SW 1271 (cell line): ENCODE measurements at places on chromosomes 5 and 9.

- DNase-seq, result no peak
Observed at GRCh38 chr5:37015795-37016666, 139.5 kb downstream of the NIPBL start.

GRCh38 chr5:170752257-170753215, 31.0 kb upstream of the GABRP start:
- DNase-seq, result no peak

DNA sequence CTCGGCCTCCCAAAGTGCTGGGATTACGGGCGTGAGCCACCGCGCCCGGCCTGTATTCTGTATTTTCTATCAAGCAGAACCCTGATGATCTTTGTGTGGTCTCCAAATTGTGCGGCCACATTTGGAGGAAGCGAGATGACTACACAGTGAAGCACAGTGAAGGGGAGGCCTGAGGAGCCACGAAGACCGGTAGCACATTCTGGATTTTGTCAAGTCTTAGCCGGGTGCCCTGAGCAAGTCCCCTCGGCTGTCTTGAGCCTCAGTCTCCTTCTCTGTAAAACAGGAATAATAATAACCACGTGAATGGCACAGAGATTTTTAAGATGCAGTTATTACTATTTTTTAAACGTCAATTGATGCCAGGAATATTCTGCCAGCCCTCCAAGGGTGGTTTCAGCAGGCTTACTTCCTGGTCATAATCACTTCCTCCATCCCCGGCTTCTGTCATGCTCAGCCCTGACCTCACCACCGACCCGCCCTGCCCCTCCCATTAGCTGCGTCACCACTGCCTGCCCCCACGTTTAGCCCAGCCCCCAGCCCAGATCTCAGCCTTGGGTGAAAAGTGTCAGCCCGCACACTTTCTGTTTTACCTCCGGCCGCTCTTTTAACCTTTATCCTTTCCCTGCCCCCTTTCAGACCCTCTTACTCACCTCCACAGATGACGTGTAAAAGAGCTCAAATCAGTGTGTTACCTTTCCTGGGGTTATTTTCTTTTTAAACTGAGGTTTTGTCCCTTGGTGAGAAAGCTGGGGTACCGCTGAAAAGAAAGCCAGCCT, 27.0 kb upstream of the ERGIC1 start:
- DNase-seq, result no peak

- DNase-seq, result no peak
Observed at GRCh38 chr5:158142156-158142555, 283.2 kb upstream of the CLINT1 start.

DNA sequence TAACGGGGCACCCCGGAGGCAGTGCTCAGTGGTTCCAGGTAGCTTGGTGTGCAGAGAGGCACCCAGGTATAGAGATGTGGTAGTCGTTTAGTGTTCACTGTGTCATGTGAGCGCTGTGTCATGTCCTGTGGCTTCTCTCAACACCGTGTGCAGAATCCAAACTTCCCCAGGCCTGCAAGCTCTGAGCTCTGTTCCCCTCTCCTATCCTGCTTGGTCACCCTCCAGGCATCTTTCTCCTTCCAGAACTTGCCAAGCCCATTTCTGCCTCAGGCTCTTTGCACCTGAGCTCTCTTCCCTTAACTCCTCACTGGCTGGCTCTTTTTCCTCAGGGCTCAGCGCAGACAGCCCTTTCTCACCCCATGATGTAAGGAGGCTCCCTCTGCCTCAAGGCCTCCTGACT, 64.8 kb downstream of the CARTPT start:
- DNase-seq, result no peak

- no peak for DNase-seq
Observed at GRCh38 chr5:168239325-168239724, 52.1 kb upstream of the WWC1 start.

- no peak for DNase-seq
Observed at GRCh38 chr9:14499976-14500375, 186.0 kb upstream of the NFIB start.

- no peak for DNase-seq
Observed at GRCh38 chr5:14142202-14142826, 828 bp upstream of the TRIO start.

DNA sequence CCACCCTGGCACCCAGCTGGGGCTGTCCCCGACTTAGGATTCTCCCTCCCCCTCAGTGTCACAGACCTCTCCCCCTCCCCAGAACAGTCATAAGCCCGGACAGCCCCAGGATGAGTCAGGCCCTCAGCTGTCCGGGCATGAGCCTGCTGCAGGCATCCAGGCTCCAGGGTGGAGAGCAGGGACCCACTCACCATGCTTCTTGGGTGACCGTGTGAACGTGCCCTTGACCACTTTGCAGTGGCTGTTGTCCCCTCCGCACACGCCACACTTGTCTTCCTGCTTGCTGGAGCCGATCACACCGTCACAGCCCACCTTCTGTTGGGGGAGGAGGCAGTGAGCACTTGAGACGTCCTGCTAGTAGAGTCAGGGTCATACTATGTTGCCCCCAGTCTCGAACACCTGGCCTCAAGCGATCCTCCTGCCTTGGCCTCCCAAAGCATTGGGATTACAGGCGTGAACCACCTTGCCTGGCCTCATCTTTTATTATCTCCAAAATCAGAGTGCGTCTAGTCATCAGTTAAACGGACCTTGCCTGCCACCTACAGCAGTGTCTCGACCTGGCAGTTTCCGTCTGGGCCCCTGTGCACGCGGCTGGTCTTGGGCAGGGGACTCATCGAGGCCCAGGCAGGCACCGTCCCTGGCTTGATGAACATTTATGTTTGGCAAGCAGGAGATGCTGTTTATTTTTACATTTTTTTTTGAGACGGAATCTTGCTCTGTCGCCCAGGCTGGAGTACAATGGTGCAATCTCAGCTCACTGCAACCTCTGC, 72.6 kb downstream of the ZNF354C start:
- DNase-seq, result no peak

- no peak for DNase-seq
Observed at GRCh38 chr9:104944871-104945270, 16.9 kb upstream of the ABCA1 start.

DNA sequence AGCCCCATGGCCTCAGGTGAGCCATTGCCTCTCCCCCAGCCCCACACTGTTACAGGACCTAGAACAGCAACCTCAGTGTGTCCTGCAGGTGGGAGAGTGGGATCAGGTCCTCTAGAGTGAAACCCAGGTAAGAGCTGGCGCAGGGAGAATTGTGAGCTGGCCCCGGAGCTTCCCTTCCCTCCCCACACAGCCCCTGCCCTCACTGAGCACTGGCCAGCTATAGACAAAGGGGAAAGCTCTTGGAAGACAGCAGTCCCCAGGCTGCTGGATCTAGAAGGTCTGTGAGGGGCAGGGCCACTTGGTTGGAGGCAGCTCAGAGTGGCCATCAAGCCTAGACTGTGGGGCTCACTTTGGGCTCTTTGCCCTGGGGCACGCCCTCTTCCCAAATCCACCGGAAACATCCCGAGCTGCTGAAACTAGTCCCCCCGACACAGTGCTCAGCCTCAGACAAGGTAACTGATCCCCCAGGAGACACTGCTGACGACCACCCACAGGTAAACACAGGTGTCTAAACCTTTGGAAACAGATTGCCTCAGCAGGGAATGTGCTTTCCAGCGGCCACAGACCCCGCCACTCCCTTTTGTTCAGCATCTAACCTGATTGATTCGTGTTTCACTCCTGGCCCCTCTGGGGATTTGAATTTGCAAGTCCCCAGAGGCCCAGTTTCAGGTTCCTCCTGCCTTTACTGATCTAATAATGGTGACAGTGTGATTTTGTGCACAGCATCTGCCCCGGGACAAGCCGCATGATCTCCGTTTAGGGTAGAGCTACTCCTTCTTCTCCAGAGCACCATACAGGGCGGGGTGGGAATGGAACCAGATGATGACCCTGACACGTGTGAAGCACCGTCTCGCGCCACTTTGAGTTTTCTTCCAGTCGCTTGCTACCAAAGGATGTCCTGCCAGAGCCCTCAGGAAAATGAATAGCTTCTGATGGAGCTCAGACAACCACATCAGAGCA, 42.2 kb upstream of the ADAMTS2 start:
- DNase-seq, result no peak

DNA sequence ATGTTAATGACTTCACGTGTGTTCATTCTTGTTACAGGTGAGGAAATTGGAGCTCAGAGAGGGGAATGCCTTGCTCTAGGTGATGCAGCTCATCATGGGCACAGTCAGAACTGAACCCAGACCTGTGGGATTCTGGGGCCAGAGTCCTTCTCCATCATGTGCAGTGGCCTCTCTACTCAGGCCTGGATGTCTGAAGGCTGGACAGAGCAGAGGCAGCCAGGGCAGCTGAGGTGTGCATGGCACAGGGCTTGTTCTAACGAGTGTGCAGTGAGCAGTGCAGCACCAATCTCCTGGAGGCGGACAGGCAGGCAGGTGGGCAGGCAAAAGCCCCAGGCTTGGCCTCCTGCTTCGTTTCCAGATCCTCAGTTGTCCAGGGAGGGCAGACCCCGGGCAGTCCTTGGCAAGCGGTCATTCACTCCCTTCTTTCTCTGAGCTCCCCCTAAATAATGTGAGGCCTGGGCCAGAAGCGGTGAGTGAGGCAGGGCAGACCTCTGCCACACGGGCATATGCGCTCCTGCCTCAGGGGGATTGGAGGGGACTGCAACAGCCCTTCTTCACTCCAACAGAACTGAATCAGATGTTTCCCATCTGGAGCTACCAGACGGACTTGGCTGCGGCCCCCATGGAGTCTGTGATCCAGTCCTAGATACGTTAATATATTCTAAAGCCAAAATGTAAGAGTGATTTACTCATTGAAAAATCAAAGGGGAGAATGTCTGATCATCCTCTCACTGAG, 68.7 kb upstream of the FSTL4 start:
- no peak for DNase-seq

DNA sequence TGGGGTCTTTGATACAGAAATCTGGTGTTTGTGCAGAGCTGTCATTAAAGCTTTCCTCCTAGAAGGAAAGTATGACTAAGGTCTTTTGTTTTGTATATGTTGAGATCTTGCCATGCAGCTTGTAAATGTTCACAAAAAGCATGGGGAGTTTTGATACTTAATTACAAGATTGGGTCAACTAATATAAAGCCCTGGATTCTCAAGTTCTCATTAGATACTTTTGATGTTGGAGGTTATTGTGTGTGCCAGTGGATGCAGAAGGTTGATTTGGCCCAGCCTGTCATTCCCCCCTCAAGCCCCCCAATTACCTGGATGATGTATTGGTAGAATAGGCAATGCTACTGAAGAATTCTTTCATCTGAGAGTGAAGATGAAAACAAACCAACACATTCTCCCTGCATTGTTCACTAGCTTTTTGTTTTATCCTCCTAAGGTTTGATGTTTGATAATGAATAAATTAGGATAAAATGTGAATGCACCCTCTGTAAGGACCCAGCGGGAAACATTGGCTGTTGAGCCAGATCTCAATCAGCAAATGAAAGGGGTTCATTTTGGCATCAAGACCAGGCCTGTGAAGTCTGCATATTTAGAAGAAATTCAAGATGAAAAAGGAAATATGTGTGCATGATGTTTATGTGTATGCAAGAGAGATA, 61.9 kb upstream of the ADAMTS19 start:
- no peak for DNase-seq

DNA sequence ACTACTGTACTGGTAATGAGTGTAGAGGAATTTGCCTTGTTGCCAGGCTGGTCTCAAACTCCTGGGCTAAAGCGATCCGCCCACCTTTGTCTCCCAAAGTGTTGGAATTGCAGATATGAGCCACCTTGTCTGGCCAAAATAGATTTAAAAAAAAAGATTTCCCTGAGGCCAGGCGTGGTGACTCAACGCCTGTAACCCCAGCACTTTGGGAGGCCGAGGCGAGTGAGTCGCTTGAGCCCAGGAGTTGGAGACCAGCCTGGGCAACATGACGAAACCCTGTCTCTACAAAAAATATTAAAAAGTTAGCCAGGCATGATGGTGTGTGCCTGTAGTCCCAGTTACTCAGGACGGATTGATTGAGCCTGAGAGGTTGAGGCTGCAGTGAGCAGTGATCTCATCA, 62.5 kb downstream of the IPO11 start:
- DNase-seq, result peak; percentile 35

DNA sequence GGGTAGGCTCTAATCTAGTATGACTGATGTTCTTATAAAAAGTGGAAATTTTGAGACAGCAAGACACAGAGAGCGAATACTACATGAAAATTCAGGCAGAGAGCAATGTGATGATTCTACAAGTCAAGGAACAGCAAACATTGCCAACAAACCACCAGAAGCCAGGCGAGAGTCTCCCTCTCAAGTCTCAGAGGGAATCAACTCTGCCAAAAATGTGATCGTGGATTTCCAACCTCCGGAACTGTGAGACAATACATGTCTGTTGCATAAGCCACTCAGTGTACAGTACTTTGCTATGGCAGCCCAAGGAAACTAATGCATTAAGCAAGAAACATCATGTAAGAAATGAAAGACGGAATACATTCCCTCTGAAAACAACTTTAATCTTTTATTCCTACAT, 52.1 kb upstream of the CCNG1 start:
- no peak for DNase-seq

- DNase-seq, result no peak
Observed at GRCh38 chr9:92517046-92517445, 18.7 kb downstream of the ECM2 start.

DNA sequence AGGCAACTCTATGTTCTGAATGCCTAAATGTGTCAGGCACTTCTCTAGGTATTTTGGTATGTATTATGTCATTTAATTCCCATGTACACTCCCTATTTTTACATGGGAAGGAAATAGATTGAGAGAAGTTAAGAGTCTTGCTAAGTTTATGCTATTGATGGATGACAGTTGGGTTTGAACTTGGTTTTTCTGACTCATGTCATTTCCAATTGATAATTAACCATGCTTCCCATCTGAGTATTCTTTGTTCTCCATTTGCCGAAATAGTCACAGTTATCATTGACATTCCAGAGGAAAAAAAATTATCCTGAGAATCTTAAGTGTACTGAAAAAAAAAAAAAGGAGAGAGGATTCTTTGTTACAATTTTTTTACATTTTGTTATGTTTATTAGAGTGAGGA, 23.1 kb upstream of the DMRTA1 start:
- DNase-seq, result no peak

DNA sequence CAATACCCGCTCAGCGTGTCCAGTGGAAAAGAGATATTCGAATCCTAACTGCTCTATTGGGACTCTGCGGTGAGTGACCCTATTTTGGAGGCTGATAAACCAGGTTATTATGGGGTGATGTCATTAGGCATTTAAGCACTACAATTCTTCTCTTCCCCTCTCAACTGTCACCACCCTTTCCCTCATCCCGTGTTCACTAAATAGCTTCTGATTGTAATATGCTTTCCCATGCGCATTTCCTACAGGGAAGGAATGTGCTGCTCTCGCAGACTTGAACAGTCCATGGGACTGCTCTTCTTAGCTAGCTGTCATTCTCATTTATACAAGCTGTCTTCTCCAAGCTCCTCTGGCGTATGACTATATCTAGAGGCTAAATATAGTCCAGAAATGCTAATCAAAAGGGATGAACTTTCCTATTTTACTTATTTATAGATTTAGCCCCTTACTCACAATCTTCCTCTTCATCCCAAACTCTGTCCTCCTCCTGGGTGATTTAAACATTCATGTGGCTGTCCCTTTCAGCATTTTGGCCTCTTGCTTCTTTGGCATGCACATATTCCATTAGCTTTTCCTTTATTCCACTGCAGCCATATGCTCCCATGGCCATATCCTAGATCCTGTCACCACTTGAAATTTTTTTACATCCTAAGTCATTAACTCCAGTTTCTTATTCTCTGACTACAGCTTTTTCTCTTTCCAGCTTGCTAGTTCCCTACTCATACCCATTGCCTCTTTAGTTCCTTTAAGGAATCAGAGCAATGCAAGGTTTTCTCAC, 39.6 kb upstream of the CSNK1G3 start:
- DNase-seq, result no peak
